Suppressor macrophage treated with lipopolysaccharide for 1 hour (primary cell): ENCODE measurements at places on chromosomes 12 and 14.

GRCh38 chr12:120060196-120060595 lies 56.4 kb downstream of the RAB35 start:
- no peak for DNase-seq

- no peak for DNase-seq
Observed at GRCh38 chr12:496736-497135, 37.0 kb downstream of the B4GALNT3 start.

- no peak for DNase-seq
Observed at GRCh38 chr14:54698501-54698900, 131.6 kb downstream of the SAMD4A start.

- DNase-seq = peak; percentile 70
Observed at GRCh38 chr12:49017891-49018260, 700 bp downstream of the PRKAG1 start.

- DNase-seq = peak; percentile 86
Observed at GRCh38 chr14:24095271-24096068, 1.4 kb downstream of the PCK2 start.

- DNase-seq = no peak
Observed at GRCh38 chr12:92452763-92453162, 250.0 kb upstream of the PLEKHG7 start.

- peak; percentile 56 for DNase-seq
Observed at GRCh38 chr12:66163289-66163688, 6.5 kb downstream of the TMBIM4 start.

DNA sequence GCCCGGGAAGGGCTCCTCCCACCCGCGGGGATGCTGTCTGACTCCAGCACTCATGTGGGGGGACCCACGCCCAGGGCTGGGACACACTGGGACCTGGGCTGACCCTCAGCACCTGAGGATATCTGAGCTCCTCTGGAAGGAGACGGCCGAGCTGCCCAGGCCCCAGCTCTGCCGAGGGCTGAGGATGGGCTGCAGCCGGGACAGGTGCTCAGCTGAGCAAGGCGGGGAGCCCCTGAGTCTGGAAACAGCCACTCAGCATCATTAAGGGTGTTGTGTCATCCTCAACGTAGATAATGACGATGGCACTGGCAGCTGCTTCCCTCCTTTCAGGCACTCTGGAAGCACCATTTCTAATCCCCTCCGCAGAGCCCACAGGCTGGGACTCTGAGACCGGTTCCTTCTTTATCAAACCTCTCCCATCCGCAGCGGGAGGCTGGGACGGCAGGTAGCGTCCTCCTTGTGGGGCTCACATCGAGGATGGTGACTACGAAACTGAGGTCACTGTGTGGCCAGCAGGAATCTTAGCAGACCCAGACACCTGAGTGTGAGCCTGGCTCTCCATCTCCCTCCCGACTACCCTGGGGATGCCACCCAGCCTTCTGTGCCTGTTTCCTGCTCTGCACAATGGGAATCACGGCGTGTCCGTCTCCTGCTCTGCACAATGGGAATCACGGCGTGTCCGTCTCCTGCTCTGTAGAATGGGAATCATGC lies 26.7 kb upstream of the SFSWAP start:
- no peak for DNase-seq

GRCh38 chr14:95707327-95707726 lies 6.6 kb downstream of the TCL1A start:
- DNase-seq = no peak

DNA sequence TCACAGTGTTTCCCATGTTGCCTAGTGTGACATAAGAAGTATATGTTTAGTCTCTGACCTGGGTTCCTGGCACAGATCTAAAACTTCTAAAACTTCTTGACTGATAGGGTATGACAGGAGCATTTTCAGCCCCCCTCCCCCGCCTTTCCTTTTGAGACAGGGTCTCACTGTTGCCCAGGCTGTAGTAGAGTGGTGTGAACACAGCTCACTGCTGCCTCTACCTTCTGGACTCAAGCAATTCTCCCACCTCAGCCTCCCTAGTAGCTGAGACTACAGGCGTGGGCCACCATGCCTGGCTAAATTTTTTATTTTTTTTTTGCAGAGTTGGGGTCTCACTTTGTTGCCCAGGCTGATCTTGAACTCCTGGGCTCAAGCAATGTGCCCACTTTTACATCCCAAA lies 421.1 kb upstream of the RGS6 start:
- no peak for DNase-seq

DNA sequence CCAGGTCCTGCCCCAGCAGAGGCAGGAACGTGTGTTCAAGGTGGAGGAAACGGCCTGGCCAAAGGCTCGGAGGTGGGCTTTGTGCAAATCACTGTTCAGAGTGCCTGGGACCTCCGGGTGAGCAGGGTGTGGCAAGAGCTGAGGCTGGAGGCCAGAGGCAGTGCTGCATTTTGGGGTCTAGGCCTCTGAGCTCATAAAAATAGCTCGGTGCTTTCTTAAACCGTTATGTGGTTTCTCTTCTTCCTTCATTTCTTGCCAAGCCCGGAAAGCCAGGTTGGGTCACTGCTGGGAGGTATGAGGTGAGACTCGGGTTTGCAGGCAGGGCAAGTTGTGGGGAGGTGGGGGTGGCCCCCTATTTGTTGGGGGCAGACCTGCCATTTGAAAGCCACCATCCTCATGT lies 178.8 kb upstream of the MYL2 start:
- no peak for DNase-seq
